Amniotic epithelial cell (primary cell): ENCODE measurements at places on chromosomes 1 and 21.

- no peak for DNase-seq
These were observed 3.7 kb downstream of the HMGN2 start for GRCh38 chr1:26475989-26476388.

DNA sequence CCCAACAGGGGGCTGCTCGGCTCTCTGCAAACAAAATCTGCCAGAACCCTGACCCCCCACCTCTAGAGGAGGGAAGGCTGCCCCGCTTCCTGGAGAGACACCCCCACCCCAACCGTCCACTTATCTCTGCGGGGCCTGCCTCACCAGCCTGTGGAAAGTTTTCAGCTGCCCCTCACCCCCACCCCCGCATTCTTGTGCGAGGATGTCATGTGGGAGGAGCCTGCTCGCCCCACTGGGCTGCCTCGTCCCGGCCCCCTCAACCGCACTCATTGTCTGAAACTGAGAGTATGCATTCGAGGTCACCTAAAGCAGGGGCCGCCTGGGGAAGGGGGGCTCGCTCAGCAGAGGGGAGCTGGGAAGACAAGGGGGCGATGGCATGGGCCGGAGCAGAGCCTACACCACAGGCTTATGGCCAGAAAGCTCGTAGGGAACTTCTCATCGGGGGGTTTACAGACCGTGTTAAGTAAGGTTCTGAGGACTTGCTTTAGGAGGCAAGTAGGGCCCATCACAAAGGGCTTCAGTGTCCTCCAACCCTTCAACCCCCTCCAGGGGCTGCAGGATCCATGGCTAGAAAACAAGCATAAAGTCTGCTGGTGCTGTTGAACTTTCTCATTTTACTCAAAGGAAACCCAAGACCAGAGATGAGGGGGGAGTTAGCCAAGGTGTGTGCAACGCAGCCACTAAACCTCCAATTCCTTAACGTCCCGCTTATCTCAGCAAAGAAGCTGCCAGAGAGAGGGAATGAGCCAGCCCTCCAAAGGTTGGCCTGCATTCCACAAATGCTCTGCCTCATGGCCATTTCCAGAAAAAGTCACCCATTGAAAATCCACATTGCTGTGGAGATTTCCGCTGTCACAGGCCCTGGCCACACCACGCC is 9.4 kb downstream of the EPHA2 start:
- DNase-seq = peak; percentile 94

DNA sequence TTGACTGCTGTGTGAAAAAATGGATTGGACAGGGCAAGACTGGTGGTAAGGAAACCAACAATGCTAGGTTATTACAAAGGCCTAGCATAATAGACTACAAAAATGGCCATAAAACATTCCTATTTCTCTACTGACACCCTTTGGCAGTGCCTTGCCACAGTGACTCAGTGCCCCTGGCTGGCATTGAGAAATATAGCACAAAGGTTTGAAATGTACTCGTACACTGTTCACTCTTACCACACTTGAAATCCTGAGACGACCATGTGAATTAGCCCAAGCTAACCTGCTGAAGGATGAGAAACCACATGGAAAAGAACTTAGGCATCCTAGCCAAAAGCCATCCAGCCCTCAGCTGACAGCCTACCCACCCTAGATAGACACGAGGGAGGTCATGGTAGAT is 149.8 kb upstream of the PALMD start:
- DNase-seq = peak; percentile 52

DNA sequence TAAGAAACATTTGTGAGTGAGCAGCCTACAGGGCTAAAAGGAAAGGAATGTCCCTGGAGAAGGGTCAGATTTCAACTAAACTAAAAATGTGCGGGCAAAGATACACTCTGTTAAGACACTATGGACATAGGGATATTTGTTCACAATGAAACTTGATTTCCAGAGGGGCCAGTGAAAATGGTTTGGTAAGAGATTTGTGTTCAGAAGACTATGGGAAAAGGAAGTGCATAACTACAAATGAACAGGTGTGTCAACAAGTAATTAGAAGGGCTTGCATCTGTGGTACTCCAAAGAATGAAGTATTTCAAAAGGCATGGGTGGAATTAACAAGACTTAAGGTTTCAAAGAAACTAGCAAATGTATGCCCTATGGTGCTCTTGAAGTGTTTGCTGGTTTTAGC is 60.4 kb downstream of the NME7 start:
- DNase-seq = no peak

DNA sequence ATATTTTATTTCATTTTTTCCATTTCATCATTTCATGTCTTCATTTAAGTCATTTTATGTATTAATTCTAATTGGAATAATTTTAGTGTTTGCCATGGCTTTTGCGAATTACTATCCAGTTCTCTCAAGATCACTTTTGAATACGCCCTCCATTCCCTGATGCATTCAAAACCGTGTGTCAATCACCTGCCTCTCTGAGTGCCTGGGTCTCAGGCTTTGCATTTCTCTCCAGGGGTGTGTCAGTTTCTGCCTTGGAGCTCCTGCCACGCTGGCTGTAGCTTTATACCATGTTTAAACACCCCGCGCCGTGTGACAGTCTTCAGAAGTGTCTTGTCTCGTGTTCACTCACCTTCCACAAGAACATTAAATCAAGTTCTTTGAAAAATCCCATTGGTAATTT is 7.4 kb upstream of the DNMT3L start:
- no peak for DNase-seq

GRCh38 chr1:232894436-232894835 is 56.0 kb upstream of the NTPCR start:
- DNase-seq = no peak

- peak; percentile 69 for DNase-seq
These were observed 29.0 kb upstream of the PLA2G2A start for GRCh38 chr1:20008391-20008841.

- peak; percentile 41 for DNase-seq
These were observed 60.0 kb upstream of the ATP5PO start for GRCh38 chr21:33975548-33976081.

- no peak for DNase-seq
These were observed 1.6 kb downstream of the RPF1 start for GRCh38 chr1:84480650-84481049.

DNA sequence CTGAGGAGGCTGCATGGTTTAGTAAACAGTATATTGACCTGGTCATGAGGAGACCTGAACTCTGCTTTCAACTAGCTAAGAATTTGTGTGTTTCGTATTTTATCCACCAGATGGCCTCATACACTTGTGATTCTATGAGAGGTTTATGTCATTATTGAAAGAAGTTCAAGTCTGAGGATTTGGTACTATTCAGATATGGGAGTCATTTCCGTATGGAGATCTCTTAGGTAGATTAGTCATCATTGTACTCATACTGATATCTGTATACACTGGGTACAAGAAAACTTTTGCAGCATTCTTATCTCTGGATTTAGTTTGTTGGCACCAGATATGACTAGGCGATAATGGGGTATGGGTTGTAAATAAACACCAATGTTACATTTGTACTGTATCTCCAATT is 26.6 kb downstream of the ATF6 start:
- peak; percentile 86 for DNase-seq

GRCh38 chr1:160647329-160647720 is 481 bp upstream of the SLAMF1 start:
- DNase-seq = no peak

DNA sequence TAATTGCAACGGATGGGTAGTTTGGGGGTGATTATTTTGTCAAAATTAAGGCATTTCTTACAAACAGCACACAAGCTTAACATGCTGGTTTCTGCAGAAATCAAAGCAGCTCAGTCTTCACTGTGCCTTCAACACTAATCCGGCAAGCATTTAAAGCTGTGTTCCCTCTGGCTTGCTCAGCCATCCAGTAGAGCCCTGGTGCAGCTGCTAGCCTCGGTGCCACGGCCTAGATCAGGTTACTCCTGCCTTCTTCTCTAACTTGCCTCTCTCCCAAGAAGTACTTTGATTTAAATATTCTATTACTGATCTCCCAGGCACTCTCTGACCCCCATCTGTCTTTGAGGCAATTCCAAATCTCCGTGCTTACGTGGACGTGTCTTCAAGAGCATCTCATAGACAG is 85.6 kb downstream of the GREM2 start:
- DNase-seq = no peak

DNA sequence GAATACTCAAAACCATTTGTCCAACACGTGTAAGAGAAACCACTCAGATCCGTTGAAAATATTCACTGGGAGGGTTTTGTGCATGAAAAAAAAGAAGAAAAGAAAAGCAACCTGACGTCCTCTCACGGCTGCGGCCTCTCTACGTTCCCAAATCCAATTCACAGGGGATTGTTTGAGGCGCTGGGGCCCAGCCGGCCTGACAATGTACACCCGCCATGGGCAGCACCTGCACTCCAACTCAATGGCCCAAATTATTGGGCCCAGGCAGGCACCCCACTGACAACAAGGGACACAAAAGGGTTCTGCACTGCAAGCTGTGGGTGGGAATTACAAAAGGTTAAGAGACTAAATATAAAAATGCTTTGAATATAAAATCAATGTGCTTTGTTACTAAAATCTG is 41.5 kb downstream of the MORN1 start:
- DNase-seq = no peak

DNA sequence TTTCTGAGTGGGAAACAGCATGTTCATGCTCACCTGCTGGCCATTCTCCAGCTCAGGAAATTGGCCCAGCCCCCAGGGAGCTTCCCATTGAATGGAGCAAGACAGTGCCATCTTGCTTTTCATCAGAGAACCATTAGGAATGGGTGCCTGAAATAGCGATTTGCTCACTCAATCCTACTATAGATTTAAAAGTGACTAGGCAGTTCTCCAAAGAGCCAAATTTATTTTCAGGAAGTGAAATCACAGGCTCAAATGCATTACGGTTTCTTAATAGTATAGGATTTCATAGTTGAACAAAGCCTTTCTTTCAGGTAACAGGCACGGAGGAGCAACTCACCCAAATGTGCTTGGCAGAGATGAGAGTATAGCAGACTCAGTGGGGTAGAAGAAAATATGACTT is 272.1 kb downstream of the GRIK1 start:
- no peak for DNase-seq

GRCh38 chr1:24875991-24876506 is 54.0 kb downstream of the RUNX3 start:
- DNase-seq = no peak

- peak; percentile 17 for DNase-seq
These were observed 70.7 kb downstream of the LGR6 start for GRCh38 chr1:202264300-202264699.

- DNase-seq = no peak
These were observed 13.9 kb upstream of the TMEM222 start for GRCh38 chr1:27307874-27308598.

DNA sequence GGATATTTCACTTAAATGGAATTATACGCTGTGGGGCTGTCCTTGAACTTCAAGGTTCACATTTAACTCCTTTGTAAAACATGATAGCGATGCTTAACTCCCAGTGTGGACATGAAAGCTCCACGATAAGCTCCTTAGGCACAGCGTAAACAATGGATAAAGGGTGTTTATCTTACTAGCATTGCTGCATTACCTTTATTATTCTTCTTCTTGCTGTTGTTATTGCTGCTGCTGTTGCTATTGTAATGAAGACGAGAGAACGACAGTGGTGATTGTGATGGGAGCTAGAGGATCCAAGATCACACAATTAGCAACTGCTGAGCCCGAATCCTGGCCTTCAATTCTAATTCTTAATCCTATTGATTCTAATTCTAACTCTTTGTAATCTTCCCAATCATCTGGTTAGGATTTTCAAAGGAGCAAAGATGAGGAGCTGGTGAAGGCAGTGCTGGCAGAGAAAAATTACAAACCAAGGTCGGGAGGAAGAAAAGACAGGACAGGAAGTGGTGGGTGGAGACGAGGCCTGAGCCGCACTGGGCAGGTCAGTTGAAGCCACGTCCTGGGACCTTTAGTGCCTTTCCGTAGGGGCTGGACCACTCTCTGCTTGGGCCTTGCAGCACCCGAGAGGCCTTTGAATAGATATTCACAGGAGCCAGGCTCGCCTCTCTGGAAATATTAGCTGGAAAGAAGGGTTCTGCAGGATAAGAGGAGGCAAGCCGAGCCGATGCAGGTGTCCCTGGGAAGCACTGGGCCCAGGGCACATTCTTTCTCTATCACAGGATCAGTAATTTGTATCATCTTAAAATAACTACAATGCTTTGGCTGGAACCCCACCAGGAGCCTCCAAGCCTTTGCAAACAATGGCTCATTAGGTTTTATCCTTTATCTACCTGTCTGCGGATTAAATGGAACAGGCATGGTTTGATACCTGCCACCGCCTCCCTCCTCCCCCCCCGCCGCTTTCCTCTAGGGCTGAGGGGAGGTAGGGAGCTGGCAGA is 571.6 kb downstream of the AJAP1 start:
- no peak for DNase-seq
